ENCODE measurements at places on chromosomes 3 and 15.

DNA sequence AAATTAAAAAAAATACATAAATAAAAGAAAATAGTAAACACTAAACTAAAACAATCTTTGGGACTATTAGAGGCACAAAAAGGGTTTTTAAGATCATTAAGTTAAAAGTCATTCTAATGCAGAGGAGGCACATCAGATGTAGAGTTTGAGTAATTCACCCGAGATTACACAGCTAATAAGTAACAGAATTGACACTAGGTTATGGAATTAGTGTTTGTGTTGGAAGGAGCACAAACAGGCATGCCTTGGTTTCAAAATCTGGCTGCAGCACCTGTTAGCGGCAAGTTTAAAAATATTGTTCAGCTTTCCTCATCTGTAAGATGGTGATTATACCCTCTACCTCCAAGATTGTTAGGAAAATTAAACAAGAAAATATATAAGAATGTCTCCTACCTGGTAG is 39.0 kb downstream of the RASA2 start:
- H3K27ac ChIP-seq: no peak overlapping the region
- no peak for DNase-seq
- peaks cover 2% of the 10 kb centered on the region for H3K4me1 ChIP-seq

DNA sequence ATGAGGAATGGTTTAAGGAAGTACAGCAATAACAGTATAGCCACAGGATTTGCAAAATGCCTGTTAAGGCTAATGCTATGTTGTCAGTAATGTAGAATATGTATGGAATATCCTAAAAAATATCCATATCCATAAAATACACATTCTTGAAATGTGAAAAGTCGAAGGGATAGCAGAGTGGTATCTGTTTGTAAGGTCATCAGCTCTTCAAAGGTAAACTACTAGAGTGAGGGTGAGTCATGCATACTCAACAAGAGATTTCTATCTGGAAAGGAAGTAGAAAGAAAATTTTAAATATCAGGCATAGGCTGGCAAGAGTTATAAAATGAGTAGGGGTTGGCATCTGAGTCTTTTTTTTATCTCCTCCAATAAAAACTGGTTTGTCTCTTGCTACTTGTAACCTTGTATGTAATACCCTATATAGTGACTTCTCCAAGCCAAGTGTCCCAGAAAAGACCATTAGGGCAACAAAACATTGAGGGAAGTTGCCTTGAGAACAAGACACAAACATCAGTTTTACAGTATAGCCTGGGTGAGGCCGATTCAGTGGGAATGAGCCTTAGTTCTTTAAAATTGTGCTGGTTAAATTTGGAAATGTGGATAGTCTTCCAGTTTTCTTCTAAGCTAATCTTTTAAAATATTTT is 103.1 kb downstream of the SPATA16 start:
- no peaks in the 10 kb centered on the region for H3K4me1 ChIP-seq
- H3K27me3 ChIP-seq: no peaks in the 10 kb centered on the region
- H3K4me3 ChIP-seq: no peak overlapping the region
- no peak overlapping the region for H3K27ac ChIP-seq

DNA sequence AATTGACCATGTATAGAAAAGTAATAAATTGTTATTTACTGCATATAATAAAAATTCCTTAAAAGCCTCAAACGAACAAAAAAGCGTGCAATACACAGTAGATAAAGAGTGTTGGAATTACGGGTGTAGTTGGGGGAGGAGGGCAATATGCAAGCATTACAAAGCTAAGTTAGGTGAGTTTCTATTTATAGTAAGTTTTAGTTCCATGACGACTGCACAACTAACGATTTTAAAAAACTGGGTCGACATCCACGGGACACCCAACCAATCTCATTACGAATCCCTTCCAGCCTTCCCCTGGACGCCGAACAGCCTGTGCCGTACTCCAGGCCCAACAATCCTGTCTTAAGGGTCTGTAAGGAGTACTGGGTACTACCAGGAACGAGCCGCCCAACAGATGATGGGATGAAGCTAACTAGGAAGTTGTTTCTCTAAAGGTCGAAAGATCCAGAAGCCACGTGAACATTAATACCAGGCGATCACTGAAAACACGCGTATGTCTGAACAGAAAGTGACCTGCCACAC is 677 bp downstream of the POLQ start:
- no peak overlapping the region for H3K27ac ChIP-seq
- H3K4me1 ChIP-seq: no peaks in the 10 kb centered on the region
- H3K36me3 ChIP-seq: peaks cover 12% of the 10 kb centered on the region

- no peak overlapping the region for H3K27ac ChIP-seq
- no peaks in the 10 kb centered on the region for H3K36me3 ChIP-seq
- H3K27me3 ChIP-seq: no peaks in the 10 kb centered on the region
- H3K4me1 ChIP-seq: no peaks in the 10 kb centered on the region
Observed at GRCh38 chr3:149536429-149536828, 61.9 kb downstream of the TM4SF4 start.

DNA sequence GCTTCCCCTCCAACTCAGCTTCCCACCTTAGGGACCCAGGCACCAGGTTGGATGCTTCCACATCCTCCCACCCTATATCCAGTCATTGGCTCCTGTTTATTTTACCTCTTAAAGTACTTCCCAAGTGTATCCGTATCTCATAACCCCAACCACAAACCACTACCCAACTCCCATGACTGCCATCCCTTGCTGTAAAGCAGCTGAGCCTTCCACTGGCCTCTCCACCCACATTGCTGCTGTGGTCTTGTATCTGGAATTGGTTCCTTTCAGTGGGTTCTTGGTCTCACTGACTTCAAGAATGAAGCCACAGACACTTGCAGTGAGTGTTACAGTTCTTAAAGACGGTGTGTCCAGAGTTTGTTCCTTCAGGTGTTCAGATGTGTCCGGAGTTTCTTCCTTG is 79.8 kb upstream of the HRH1 start:
- DNase-seq: no peak
- H3K36me3 ChIP-seq: no peaks in the 10 kb centered on the region
- no peaks in the 10 kb centered on the region for H3K27me3 ChIP-seq
- no peak overlapping the region for H3K4me3 ChIP-seq

GRCh38 chr3:136050250-136050649 is 84.7 kb downstream of the PPP2R3A start:
- H3K27ac ChIP-seq: no peak overlapping the region
- no peak overlapping the region for H3K4me3 ChIP-seq
- H3K36me3 ChIP-seq: no peaks in the 10 kb centered on the region

GRCh38 chr15:33644304-33644703 is 324.0 kb upstream of the CHRM5 start:
- no peaks in the 10 kb centered on the region for H3K27me3 ChIP-seq
- no peak for DNase-seq
- no peaks in the 10 kb centered on the region for H3K36me3 ChIP-seq
- H3K27ac ChIP-seq: no peak overlapping the region
- no peak overlapping the region for H3K4me3 ChIP-seq

- no peaks in the 10 kb centered on the region for H3K36me3 ChIP-seq
- no peaks in the 10 kb centered on the region for H3K4me1 ChIP-seq
- no peaks in the 10 kb centered on the region for H3K27me3 ChIP-seq
- DNase-seq: no peak
- no peak overlapping the region for H3K27ac ChIP-seq
- no peak overlapping the region for H3K4me3 ChIP-seq
Observed at GRCh38 chr15:39506146-39506545, 74.7 kb upstream of the THBS1 start.

GRCh38 chr15:84915606-84915958 is 31.1 kb downstream of the SLC28A1 start:
- no peak for DNase-seq
- no peaks in the 10 kb centered on the region for H3K27me3 ChIP-seq
- no peaks in the 10 kb centered on the region for H3K36me3 ChIP-seq
- H3K4me1 ChIP-seq: peaks cover 11% of the 10 kb centered on the region
